ENCODE measurements at places on chromosomes 6 and 20. TPM values are rescaled to one million over a fixed set of nuclear protein-coding genes. Genes with fewer than 3 reads are reported as not detected.
A peak's percentile ranks its signal among the peaks of the same experiment; 100 is the strongest.

NINL gene
- total RNA-seq: 24.3 TPM

PHACTR3 gene
- total RNA-seq: 3.2 TPM

ECHDC1 gene
- 39.3 TPM for total RNA-seq

NMBR gene
- total RNA-seq: not detected

TNXB gene
- 0.90 TPM for total RNA-seq

ADGRF1 gene
- not detected for total RNA-seq

LKAAEAR1 gene
- 0.13 TPM for total RNA-seq

ETV7 gene
- total RNA-seq: 0.13 TPM

OPN5 gene
- not detected for total RNA-seq

TCP11 gene
- total RNA-seq: 0.13 TPM

GRCh38 chr6:161342039-161342438 is 68.2 kb upstream of the AGPAT4 start:
- DNase-seq: no peak

DNA sequence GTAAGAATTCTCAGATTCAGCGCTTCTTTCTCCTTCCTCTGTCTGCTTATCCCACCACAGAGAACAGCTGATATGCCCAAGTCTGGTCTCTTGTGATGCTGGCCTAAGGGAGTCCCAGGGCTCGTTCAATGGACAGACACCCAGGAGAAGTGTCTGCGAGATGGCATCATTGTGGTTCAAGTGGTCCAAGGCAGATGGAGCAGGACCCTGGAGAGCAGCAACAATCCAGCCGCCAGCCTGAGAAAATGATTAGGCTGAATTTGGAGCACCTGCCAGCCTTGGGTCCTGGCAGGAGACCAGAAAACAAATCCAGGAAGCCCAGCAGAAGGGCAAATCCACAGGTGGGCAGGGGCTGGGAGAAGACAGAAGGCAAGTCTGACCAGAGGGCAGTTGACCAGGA is 145.8 kb downstream of the PTPRT start:
- DNase-seq: no peak

DNA sequence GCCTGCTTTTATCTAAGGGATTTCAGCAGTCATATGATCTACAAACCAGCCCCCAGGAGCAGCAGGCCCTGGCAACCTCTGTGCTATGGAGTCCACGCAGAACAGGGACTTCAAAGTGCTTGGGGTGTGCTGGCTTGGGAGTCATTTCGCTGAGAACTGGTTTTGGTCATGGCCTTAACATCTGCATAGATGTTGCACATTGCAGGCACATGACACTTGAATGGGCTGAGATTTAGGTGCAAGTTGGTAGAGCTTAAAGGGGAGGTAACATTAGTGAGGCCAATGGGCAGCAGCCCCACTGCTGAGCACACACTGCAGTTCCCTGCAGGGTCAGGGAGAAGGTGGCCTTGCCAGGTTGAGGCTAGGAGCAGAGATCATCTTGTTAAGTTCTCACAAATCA is 43.6 kb downstream of the RREB1 start:
- DNase-seq: no peak

GRCh38 chr6:153842491-153842890 is 196.5 kb upstream of the OPRM1 start:
- no peak for DNase-seq

GRCh38 chr20:23449421-23449820 is 3.3 kb downstream of the CST11 start:
- DNase-seq: no peak

- no peak for DNase-seq
These were observed 73.7 kb upstream of the HIVEP1 start for GRCh38 chr6:11938285-11938890.

GRCh38 chr20:845941-846893 is 12.7 kb downstream of the FAM110A start:
- no peak for DNase-seq

DNA sequence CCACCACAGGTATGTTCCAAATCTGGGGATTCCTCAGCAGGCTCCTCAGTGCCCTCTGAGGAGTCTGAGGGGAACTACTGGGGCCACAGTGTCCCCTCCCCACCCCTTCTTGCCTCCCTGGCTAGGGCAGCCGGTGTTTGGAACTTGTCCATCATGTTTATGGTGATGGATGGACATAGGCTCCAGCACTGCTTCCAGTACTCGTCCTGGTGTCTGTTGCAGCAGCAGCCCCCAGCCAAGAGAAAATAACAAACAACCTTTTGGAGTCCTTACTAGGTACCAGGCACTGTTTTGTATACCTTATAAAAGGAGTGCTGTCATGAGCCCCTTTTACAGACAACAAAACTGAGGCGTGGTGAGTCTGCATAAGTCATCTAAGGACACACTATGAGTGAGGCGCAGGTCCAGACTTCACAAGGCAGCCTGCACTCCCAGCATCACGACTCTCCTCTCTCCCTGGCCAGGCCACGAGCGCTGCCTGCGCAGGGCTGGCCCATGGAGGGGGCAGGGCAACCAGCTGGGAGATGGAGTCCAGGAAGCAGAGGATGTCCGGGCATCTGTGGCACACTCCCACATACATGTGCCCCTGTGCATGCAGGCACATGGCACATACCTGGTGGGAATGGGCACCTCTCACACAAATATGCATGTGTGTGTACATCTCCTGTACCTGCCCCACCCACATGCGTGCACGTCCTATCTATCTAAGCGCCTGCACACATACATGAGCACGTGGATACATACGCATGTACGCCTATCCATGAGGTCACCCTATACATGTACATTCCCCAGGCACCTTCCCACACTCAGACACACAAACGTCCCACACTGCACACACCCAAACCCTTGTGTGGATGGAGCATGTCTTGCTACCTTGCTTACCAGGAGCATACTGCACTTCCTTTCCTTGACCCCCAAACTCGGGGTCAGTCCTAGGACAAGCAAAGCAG is 152.7 kb downstream of the VEGFA start:
- no peak for DNase-seq

DNA sequence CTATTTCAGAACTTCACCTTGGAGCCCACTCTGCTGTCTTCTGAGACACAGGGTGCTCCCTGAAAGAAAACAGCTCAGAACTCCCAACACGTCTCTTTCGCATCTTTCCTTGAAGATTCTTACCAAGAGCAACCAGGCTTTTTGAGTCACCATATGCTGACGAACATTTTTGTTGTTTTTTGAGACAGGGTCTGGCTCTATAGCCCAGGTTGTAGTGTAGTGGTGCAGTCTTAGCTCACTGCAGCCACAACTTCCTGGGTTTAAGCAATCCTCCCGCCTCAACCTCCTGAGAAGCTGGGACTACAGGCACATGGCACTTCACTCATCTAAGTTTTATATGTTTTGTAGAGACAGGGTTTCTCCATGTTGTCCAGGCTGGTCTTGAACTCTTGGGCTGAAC is 68.5 kb downstream of the TRMT11 start:
- DNase-seq: no peak

- no peak for DNase-seq
These were observed 67.9 kb upstream of the MAP7 start for GRCh38 chr6:136618086-136618485.

DNA sequence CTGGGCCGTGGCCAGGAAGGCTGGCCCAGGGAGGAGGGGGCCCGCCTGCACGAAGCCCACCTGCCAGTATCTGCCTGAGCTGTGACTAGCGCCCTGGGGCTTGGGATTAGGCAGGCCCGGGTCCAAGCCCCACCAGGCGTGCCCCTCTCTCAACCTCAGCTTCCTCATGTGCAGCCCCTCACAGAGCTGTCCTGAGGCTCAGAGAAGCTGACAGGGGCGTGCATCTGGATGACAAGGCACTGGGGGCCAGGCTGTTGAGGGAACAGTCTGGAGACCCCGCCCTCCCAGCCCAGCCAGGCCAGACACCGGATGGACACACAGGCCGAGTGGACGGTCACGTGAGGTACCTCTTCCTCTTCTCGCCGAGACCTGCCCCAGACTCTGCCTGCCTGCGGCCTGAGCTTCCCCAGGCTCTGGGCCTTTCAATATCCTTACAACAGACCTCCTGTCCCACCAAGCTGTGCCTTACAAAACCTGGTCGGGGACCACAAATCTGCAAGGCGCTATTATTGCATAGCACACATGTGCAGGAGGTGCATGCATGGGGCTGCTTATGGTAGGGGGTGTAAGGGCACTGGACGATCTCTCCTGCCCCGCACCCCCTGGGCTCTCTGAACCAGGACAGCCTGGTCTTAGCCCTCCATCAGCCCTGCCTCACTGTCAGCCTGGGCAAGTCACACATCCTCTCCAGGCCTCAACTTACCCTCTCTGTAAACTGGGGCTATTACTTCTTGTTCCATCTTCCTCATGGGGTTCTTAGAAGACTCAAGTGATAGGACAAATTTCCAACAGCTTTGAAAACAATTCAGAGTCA is 20.0 kb downstream of the NOL4L start:
- DNase-seq: peak; percentile 58

DNA sequence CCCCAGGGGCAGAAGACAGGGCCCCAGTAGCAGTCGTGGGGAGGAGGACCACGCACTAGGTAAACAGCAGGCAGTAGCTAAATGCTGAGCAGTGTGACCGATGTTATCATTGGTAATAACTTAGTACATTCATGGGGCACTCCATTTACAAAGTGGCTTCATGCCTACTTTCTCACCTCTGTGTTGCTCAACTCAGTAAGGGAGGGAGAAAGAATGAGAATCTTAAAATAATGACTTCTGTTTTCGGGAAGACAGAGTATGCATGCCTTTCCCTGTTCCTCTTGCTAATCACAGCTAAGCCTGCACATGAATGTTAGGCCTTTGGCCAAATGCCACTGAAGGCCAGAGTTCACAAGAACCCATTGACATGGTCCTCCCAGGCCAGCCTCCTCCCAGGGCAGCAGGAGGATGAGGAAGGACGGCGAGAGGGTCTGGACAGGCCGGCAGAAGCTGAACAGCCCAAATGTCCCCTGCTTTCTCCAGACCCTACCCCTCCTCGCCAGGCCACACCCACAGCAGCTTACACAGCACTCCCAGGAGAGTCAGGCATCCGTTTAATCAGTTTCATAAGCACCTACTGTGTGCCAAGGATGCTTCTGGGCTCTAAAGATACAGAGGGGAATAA is 183.4 kb downstream of the ANKRD60 start:
- no peak for DNase-seq

GRCh38 chr6:33744001-33744848 is 2.5 kb downstream of the IP6K3 start:
- peak; percentile 39 for DNase-seq

DNA sequence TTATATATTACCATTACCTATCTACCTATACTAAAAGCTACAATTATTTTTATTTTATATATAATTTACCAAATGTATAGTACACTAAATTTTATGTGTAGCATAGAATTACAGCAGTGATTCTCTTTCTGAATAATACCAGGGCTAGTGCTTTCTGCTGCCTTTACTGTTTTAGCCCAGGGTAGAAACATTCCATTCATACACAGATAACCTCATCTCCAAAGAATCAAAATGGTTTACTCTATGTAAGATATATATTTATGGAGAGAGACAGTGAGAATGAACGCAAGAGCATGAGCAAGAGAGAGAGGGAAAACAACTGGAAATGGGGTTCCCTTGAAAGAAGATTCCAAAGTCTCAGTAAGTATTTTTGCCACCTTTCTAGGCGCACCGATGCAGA is 56.3 kb upstream of the ATXN1 start:
- DNase-seq: no peak

- DNase-seq: no peak
These were observed 362.1 kb downstream of the PHF3 start for GRCh38 chr6:63997734-63998133.

GRCh38 chr6:139062932-139063646 is 34.5 kb downstream of the ABRACL start:
- no peak for DNase-seq

- DNase-seq: no peak
These were observed 63.0 kb downstream of the RIPOR3 start for GRCh38 chr20:50628332-50628731.

DNA sequence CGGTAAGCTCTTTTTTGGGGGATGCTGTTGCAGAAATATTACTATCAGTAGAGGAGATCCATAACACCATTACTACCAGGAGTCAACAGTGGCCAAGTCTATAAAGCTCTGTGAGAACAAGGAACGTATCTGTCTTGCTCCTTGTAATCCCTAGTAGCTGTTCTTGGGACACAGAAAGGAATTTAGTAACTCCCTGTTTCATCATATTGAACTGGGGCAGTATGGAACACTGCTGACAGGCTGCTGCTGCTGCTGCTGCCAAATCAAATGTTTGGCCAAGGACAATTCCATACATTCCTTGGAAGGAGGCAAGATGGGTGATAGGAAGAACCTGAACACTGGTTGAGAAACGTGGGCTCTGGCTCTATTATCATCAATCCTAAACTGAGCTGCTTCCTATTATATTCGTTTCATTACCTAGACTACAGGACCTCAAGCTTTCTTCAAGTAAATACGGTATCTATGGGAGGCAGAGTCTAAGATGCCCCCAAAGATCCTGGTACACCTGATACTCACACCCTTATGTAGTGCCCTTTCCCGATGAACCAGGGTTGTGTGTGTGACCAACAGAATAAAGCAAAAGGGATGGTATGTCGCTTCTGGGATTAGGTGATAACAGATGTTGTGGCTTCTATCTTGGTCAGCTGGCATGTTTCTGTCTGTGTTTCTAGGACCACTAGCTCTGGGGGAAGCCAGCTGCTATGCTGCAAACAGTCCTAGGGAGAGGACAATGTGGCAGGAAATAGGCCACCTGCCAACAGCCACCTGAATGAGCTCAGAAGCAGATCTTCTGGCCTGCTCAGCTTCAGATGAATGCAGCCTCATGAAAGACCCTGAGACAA is 39.5 kb downstream of the ELOVL5 start:
- DNase-seq: peak; percentile 63

GRCh38 chr6:138226700-138227315 is 8.5 kb upstream of the PBOV1 start:
- DNase-seq: no peak

DNA sequence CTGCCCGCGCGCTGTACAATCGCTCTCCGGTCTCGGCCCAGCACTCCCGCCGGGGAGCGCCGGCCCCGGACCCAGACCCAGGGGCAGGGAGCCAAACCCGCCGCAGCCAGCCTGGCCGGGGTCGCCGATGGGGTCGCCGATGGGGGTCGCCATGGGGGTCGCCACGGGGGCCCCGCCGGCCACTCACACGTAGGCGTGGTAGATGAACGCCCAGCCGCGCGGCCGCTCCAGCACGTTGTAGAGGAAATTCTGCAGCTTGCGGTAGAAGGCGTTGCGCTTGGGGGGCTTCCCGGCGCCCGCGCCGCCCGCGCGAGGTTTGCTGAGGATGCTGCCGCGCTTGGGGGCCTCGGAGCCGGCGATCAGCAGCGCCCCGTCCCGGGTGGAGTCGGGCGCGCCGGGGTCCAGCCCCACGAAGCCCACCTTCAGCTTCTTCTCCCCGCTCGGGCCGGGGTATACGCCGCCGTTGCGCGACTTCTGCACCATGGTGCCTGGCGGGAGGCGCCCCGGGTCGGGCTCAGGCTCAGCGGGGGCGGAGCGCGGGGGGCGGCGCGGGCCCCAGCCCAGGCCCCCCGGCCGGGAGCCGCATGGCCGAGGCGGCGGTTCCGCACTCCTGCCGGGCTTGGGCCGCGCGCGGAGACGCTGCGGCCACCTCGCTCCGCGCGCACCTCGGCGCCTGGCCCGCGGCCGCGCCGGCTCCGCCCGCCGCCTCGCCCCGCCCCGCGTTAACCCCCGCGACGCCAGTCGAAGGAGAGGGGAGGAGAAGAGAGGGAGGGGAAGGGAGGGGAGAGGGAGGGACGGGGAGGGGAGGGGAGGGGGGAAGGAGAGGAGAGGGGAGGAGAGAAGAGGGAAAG is at the start of gene KCNQ2:
TSS of gene KCNQ2 (minus strand) at position 675 of the 851 bp plus-strand sequence. CDS start at position 483, 192 bp downstream.
- DNase-seq: no peak

- no peak for DNase-seq
These were observed 91.3 kb downstream of the GRIK2 start for GRCh38 chr6:101484781-101485180.

All from dermis microvascular lymphatic vessel endothelial cell (primary cell).